ENCODE measurements at places on chromosomes 4 and X.

- no peak for DNase-seq
Measured at GRCh38 chr4:132123870-132124623, 1025.0 kb upstream of the PCDH10 start.

- no peak for DNase-seq
Measured at GRCh38 chrX:136030303-136031191, 45.3 kb downstream of the SLC9A6 start.

- no peak for DNase-seq
Measured at GRCh38 chr4:110533940-110534339, 58.0 kb downstream of the ENPEP start.

DNA sequence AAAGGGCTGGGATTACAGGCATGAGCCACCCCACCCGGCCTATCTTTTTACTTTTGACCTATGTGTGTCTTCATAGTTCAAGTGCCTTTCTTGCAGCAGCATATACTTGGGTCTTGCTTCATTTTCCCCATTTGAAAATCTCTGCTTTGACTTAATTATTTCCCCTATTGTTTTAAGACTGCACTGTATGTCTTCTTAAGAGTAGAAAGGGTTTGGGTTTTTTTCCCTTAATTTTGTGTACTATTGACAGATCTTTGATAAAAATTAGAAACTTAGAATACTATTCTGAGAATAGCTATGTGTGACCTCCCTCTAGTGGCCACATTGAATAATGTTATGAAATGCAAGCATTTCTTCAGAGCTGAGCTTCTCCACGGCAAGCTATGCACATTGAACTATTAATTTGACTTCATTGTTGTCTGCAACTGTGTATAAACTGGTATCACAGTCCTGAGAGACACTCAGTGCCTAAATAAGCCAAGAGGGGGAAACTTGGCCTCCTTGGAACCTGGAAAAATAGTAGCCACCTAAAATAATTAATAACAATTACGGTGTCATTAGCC lies 8.7 kb upstream of the SLC25A4 start:
- DNase-seq, result no peak

Measured in activated CD4-positive, alpha-beta T cell treated with anti-CD3 and anti-CD28 coated beads, Interleukin-2, amount 50 U/mL, for 24 hours (primary cell).